ENCODE measurements at places on chromosomes 13 and 19. TPM values are rescaled to one million over a fixed set of nuclear protein-coding genes. Genes with fewer than 3 reads are reported as not detected.

- H3K36me3 ChIP-seq = no peaks in the 10 kb centered on the region
- peak within 1 kb of the TSS; percentile 45 for H3K27ac ChIP-seq
- H3K27me3 ChIP-seq = no peaks in the 10 kb centered on the region
- H3K4me1 ChIP-seq = peaks cover 7% of the 10 kb centered on the region
- no peak for DNase-seq
These were observed at the start of gene SEMA6B for GRCh38 chr19:4559569-4559968. Gene SEMA6B (minus strand): TSS chr19:4559684. CDS start chr19:4558457, 1,227 bp downstream.

DNA sequence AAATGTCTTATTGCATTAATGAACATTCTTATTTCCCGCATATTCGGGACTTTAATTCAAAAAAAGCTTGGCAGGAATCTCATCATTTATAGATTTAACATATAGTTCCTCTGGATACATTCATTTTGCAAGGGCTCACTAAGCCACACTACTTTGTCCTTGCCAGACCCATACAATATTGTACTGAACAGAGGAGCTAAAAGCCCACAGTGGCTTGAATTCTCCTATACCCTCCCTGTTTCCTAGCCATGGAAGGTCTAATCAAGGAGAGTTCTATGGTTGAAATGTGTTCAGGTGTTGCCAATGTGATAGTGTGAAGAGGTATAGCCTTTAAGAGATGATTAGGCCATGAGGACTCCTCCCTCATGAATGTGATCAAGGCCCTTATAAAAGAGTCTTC, 298.9 kb downstream of the ENOX1 start:
- peaks cover 31% of the 10 kb centered on the region for H3K4me1 ChIP-seq
- H3K36me3 ChIP-seq = no peaks in the 10 kb centered on the region
- H3K27ac ChIP-seq = peak overlapping the region; percentile 70
- H3K27me3 ChIP-seq = no peaks in the 10 kb centered on the region
- no peak overlapping the region for H3K4me3 ChIP-seq

DNA sequence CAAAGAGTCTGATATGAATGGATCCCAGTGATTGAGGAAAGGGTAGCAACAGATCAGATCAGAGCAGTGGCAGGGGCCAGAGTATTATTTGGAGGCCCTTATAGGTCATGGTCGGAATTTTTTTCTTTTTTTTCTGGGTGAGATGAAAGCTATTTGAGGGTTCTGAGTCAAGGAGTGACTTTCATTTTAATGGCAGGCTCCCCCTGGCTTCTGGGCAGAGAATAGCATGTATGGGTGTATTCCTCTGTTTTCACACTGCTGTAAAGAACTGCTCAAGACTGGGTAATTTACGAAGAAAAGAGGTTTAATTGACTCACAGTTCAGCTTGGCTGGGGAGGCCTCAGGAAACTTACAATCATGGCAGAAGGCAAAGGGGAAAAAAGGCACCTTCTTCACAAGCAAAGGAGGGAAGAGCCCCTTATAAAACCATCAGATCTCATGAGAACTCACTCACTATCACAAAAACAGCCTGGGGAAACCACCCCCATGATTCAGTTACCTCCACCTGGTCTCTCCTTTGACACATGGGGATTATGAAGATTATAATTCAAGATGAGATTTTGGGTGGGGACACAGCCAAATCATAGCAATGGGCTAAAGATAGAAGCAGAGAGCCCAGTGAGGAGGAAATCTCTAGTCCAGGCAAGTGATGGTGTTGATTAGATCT, 3.0 kb upstream of the SLC6A16 start:
- no peak for DNase-seq
- H3K36me3 ChIP-seq = no peaks in the 10 kb centered on the region
- H3K27ac ChIP-seq = no peak overlapping the region
- H3K4me1 ChIP-seq = no peaks in the 10 kb centered on the region
- H3K4me3 ChIP-seq = no peak overlapping the region
- no peaks in the 10 kb centered on the region for H3K27me3 ChIP-seq

ZIK1 gene
- polyA plus RNA-seq = 0.60 TPM

ZNF571 gene
- polyA plus RNA-seq = 2.1 TPM

Measured in sigmoid colon (tissue), 7 donors.